ENCODE measurements at places on chromosomes 16 and 17.

DNA sequence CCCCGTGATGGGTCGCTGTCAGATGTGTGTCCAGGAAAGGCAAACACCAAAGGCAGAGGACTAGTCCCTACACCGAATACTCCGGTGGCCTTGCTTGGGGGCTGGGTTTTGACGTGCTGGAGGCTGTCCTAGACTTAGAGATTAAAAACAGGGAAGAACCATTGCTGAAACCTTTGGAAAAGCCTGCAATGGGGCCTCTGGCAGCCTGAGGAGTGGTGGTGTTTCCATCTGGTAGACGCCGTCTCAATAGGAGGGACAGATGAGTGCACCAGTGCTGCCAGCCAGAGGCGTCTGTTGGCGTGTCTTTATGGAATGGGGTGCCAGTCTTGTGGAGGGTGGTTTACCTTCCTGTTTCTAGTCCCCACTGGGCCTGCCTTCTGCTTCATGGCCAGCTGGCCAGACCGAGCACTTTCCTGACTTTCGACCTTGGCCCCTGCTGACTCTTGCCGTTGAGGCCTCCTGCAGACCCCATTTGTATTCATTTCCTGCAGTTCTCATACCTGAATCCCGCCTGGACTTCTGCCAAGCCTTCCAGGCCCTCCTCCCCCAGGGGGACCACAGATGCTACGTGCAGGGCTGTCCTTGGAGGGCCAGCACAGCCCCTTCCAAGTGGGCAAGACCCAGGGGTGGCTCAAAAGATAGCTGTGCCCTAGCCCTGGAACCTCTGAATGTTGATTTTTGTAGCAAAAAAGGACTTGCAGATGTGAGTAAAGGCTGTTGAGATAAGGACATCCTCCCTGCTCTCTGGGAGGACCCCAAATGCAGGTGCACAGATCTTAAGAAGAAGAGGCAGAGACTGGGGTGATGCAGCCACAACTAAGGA lies 1.9 kb upstream of the DNASE1 start:
- DNase-seq = no peak

- DNase-seq = no peak
Observed at GRCh38 chr17:59149841-59150511, 5.0 kb downstream of the SKA2 start.

- DNase-seq = no peak
Observed at GRCh38 chr16:50731989-50732832, 9.7 kb upstream of the CYLD start.

DNA sequence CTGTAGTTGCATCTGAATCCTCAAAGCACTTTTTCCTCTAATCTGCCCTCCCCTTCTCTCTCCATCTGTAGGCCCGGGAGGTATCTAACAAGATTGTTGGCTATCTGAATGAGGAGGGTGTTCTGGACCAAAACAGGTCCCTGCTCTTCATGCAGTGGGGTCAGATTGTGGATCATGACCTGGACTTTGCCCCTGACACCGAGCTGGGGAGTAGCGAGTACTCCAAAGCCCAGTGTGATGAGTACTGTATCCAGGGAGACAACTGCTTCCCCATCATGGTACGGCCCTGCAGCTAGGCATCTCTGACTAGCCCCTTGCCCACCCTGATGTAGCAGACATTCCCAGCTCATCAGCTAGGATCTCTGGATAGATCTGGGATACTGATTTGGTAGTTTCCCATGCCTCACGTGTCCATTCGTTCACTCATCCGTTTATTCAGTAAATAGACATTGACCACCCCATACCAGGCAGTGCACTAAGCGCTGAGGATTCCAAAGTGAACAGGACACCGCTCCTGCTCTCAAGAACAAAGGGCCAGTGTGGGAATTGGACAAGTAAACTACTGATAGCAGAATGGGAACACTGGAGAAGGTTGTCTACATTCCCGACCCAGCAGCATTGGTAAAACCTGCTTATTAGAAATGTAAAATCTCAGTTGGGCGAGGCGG lies 12.1 kb downstream of the LPO start:
- no peak for DNase-seq

- DNase-seq = peak; percentile 74
Observed at GRCh38 chr17:13024526-13025257, 6.9 kb upstream of the ELAC2 start.

- no peak for DNase-seq
Observed at GRCh38 chr16:81405702-81406113, 38.9 kb upstream of the CMIP start.

DNA sequence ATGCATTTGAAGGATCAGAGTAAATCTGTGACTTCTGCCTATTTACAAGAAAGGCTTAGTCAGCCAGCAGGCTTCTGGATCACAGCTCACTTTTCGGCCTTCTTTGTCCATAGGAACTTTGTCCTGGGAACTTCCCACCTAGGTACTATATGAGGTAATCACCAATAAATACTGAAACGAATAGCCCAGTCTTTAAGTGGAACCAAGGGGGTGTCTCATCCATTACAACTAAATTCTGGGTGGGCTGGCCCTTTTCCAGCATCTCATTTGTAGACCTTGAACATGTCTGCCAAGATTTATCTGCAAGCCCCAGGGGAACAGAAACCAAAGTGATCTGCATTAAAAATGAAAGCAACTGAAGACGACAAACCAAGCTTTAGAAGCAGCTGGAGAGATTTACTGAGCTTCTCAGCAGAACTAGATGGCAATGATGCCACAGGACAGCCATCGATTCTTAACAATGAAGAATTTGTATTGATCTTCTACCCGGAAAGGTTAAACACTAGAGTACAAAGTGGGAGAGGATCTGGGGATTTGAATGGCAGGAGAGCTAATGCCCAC lies 55.5 kb downstream of the SNX11 start:
- no peak for DNase-seq

GRCh38 chr17:35287286-35287811 lies 44.5 kb downstream of the SLFN5 start:
- no peak for DNase-seq

DNA sequence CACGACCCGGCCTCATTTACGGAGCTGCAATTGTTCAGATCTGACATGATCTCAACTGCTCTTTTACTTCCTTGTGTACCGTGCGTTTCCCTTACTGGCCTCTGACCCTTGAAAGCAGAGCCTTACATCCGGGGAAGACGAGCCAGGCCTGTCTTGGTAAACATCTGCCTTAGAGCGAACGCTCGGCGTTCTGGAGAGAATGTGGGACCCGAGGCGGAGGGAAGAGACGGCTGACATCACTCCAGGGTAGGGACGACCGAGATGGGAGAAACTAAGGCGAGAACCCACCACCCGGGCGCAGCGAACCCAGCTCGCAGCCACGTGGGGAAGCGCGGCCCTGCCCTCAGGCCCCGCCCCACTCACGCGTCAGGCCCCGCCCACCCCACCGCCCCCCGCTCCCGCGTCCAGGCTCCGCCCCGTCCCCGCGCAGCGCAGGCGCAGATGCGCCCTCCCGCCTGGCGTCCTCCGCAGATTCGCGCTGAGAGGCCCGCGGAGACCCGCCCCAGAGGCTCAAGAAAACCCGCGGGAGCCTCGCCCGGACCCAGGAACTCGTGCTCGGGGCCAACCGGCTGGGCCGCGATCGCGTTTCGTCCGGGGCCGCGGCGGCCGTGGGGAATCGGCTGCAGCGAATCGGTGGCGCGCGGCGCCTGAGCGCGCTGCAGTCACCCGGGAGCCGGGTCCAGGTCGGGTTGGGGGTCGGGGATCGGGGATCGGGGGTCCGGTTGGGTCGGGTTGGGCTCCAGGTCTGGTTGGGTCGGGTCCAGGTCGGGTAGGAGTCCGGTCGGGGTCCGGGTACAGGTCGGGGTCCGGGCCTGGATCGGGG lies at the start of gene TELO2:
TSS of gene TELO2 (plus strand) at position 438 of the 823 bp plus-strand sequence. CDS start 922 bp downstream, outside the sequence.
- peak; percentile 86 for DNase-seq

GRCh38 chr16:13348416-13348815 lies 447.0 kb downstream of the SHISA9 start:
- no peak for DNase-seq

- DNase-seq = peak; percentile 0
Observed at GRCh38 chr17:2981325-2981724, 82.1 kb downstream of the OR1D5 start.

- peak; percentile 74 for DNase-seq
Observed at GRCh38 chr17:78383725-78384471, 5.4 kb downstream of the PGS1 start.

DNA sequence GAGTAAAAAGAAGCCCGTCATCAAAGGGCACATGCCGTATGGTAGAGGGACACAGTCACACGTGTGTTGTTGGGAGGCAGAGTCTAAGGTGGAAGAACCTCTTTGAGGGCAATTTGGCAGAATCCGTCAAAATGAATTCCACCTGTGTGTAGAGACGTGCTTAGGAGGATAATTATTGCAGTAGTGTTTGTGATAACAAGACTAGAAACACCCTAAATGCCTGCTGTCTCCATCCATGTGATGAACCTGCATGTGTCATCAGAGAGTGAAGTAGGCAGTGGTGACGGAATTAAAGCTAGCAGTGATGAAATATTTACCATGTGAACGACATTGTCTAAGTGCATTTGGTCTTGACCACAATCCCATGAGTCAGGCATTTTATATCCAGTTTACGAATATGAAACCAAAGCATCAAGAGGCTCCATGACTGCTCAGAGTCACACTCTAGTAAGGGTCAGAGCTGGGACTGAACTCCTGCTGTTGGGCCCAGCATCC lies 61.3 kb upstream of the ADORA2B start:
- no peak for DNase-seq

- DNase-seq = no peak
Observed at GRCh38 chr16:55081622-55082590, 151.2 kb downstream of the IRX5 start.

GRCh38 chr17:75267411-75268232 lies 3.4 kb downstream of the MIF4GD start:
- DNase-seq = no peak

GRCh38 chr17:18248300-18248731 lies 10.2 kb downstream of the FLII start:
- peak; percentile 64 for DNase-seq

- DNase-seq = peak; percentile 18
Observed at GRCh38 chr17:61285526-61286320, 113.9 kb upstream of the TBX2 start.

- DNase-seq = no peak
Observed at GRCh38 chr17:36861531-36861930, 75.7 kb upstream of the LHX1 start.

DNA sequence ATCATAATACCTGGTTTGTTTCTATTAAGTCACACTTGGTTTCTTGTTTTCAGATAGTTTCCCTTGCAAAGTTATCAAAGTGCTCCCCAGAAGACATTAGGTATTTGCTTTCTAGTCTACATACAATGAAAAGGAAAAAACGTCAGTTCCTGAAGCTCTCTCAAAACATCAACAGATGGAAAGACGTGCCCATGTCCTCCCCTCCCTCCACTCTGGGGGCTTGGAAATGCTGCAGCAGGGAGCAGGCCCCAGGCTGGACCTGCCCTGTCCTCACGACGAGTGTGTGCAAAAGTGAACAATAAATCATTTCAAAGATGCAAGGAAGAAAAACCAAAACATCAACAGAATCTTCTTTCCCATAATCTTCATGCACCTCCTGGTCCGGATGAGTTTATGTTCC lies 118.5 kb downstream of the USP22 start:
- no peak for DNase-seq

GRCh38 chr16:84611041-84611440 lies 6.8 kb downstream of the COTL1 start:
- no peak for DNase-seq

GRCh38 chr17:29933379-29933778 lies 3.4 kb upstream of the SSH2 start:
- no peak for DNase-seq

GRCh38 chr17:4033751-4034251 lies 69.6 kb upstream of the ATP2A3 start:
- no peak for DNase-seq

- no peak for DNase-seq
Observed at GRCh38 chr16:85370881-85371651, 242.1 kb upstream of the GSE1 start.

GRCh38 chr17:79974566-79975497 lies 60.8 kb downstream of the TBC1D16 start:
- no peak for DNase-seq

DNA sequence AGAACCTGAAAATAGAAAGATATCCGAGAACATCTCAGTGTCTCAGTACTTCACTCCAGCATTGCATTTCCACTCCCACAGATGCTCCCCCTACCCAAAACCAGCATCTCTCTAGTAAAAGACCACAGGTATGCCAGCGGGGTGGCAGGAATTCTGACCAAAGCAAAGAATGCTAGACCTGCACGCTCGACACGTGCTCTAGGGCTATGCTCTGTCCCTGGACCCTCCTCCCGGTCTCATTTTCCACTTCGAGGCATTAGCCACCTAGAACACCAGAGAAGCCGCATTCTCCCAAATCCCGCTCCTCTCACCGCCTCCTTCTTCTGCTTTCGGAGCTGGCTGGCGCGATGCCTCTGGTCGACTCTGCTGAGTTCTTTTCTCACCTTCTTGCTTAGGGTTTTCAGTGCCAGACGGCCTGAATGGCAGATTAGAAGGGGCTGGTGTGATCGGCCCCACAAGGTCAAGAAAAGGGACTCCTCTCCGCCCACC lies 487 bp downstream of the TSR1 start:
- DNase-seq = peak; percentile 18

- no peak for DNase-seq
Observed at GRCh38 chr17:60630352-60630751, 30.4 kb downstream of the PPM1D start.

- DNase-seq = no peak
Observed at GRCh38 chr16:86020971-86021370, 122.0 kb downstream of the IRF8 start.

DNA sequence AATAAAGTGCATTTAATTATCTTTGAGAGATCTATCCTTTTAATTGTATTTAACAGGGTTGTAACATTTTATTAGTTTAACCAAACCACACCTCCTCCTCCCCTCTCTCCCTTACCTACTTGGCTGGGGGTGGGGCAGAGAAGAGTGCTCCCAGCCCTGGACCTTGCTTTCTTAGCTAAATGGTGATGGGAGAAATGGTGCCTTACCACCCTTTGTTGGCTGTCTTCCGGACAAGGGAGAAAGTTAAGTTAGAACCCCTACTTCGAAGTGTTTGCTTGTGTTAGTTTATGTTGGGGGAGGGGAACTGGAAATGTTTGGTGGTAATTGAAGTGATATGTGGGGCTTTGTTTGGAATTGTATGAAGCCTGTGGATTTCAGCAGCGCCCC lies 3.9 kb downstream of the FZD2 start:
- no peak for DNase-seq

DNA sequence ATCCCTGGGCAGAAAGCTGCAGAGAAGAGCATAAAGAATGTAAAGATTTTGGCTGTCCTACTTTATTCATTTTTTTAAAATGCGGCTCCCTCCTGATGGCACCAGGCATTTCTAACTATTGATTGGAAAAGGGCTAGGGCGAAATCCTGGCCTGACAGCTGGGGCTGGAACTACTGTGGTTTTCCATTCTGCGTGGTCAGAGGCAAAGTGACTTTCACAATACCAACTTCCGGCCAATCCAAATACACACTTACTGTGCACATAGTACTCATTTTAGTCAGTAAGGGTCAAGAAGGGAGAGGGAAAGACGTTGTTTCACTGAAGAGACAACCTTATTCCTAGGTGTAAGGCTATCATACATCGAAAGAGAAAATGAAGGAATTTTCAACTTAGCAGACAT lies 113.8 kb upstream of the PMFBP1 start:
- DNase-seq = no peak

- peak; percentile 31 for DNase-seq
Observed at GRCh38 chr17:16215965-16216316, 607 bp upstream of the NCOR1 start.

- no peak for DNase-seq
Observed at GRCh38 chr17:12472252-12473173, 193.2 kb upstream of the MYOCD start.

Data from stimulated activated CD4-positive, alpha-beta T cell treated with anti-CD3 and anti-CD28 coated beads, Interleukin-2, amount 100 ng/mL, for 24 hours (primary cell).